Head of caudate nucleus (tissue), 42 donors: ENCODE measurements at places on chromosomes 6 and 20.

- no peak for DNase-seq
These were observed 154.6 kb upstream of the AHI1 start for GRCh38 chr6:135651964-135652755.

- no peak for DNase-seq
These were observed 148.5 kb downstream of the PHACTR3 start for GRCh38 chr20:59752704-59753460.

DNA sequence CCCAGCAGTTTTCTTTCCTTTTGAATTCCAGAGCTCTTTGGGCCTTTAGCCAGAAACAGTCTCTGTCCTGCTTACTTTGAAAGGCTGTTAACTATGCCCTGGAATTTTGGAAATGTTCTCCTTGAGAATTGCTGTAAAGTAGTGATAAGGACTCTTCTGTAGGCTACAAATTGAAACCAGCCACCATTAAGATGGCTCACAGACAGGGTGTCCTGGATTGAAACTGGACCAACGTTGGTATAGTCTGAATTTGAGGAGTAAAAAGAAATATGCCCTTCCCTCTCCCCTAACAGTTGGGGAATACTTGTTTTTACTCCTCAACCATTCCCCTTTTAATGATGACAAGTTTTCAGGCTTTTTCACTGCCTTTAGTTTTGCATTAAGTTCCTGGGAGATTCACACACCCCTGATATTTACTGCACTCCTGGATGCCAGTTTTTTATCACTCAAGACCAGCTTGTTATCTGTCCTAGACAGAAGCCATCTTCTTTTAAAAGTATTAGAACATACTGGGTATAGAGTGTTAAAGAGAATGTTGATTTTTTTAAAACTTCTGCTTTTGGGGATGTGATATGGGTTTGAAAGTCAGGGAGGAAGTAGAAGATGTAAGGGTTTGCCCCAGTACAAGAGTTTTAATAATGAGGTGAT is 21.9 kb downstream of the TOP1 start:
- DNase-seq = no peak

GRCh38 chr20:6142348-6142993 is 19.6 kb upstream of the FERMT1 start:
- peak; percentile 72 for DNase-seq

DNA sequence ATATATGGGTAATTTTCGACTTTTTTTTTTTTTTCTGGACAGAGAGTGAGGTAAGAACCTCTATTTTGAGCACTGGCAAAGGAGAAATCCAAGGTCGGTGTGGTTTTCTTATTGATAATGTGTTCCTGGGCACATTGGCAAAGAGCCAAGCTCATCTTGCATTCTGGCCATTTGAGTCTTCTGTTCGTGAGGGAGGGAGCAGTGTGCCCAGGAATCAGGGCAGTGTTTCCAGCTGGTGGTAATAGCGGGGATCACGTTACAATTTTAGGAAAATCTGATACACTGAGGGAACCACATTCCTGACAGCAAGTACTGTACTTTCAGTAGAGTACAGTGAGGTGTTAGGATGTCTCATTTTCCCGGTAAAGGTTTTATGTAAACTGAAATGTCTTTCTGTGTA is 442.3 kb upstream of the MAP3K7 start:
- no peak for DNase-seq

DNA sequence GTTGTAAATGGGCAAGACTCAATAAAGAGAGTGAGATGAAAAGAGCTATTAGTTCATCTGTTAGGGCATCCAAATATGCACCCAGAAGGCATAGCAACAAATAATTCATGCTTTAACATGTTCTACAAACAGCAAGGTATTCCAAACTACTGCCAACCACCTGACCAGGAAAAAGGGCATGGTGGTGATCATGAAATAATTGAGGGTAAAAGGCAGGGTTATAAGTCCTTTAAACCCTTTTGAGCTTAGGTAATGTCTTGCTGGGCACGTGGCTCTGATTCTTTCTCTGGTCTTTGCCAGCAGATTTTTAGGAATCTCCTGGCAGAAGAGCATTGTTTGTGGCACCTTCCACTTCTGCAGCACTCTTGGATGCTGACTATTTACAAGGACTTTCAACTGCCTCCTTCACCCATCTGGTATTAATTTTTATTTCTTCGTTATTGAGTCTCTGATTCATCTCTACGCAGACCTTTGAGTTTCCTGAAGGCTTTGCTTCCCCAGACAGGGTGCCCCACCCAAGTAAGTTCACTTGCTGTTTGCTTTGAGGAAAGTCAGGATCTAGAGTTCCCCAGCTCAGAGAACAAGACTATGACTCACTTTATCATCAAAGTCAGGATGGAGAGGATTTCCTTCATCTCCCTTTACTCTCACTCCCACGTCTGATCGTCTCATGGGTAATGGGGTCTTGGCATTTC is 83.4 kb upstream of the NEDD9 start:
- no peak for DNase-seq

DNA sequence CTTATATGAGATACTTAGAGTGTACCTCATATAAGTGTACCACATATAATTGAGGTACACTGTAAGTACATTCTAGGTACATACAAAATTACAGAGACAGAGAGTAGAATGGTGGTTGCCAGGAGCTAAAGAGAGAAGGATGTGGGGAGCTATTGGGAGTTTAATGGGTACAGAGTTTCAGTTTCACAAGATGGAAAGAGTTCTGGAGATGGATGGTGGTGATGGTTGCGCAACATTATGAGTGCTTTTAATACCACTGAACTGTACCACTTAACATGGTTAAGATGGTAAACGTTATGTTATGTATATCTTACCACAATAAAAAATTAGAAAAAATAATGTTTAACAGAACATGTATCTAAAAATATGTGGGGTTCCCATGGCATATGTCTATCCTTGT is 69.4 kb downstream of the PRND start:
- no peak for DNase-seq

DNA sequence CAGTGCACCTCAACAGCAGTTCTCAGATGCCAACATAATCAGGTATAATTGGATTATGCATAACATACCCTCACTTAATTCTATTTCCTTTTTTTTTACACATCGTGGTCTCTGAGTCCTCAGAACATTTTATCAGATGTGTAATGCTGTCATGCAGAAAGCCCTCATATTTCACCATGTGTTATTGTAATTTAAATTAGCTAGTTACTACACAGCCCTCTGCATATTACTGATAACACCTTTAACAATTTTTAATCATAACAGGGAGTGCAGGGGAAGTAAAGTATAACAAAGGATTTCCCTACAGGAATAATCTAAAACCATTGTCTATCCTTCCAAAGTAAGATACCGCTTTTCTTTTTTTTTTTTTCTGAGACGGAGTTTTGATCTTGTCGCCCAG is 91.9 kb upstream of the CCDC28A start:
- no peak for DNase-seq

GRCh38 chr6:169813969-169814368 is 62.5 kb downstream of the ERMARD start:
- DNase-seq = no peak

DNA sequence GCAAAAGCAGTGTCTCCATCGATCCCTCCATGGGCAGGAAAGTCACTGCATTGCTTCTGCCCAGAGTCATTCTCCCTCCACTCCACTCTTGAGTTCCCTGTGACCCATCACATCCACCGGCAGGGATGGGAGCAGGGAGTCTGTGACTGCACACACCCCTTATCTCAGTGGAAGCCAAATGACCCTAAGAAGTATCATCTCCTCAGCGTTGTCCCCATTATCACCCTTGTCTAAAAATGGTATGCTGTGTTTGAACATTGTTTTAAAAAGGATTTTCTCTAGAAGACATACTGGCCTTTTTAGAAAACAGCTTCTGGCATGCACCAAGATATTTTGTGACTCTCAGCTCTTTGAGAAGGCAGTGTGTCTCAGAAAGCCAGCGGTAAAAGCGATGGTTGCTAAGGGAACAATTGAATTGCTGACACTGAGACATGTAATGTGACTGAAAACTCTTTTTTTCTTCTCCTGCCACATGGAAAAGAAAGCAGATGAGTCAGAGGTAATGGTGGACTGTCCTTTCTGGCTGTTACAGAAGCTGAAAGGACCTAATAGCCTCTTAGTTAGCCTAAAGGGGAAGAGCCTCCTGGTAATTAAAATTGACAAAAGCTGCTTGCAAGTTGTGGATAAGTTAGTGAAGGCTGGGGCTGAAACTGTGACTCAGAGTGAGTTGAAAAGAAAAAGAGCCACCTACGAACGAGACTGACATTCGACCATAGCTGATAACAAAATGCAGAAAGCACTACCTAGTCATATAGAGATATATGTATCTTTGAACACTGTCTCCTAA is 120.5 kb downstream of the MAP3K7 start:
- peak; percentile 71 for DNase-seq

GRCh38 chr20:32241807-32242206 is 34.1 kb downstream of the POFUT1 start:
- DNase-seq = no peak

DNA sequence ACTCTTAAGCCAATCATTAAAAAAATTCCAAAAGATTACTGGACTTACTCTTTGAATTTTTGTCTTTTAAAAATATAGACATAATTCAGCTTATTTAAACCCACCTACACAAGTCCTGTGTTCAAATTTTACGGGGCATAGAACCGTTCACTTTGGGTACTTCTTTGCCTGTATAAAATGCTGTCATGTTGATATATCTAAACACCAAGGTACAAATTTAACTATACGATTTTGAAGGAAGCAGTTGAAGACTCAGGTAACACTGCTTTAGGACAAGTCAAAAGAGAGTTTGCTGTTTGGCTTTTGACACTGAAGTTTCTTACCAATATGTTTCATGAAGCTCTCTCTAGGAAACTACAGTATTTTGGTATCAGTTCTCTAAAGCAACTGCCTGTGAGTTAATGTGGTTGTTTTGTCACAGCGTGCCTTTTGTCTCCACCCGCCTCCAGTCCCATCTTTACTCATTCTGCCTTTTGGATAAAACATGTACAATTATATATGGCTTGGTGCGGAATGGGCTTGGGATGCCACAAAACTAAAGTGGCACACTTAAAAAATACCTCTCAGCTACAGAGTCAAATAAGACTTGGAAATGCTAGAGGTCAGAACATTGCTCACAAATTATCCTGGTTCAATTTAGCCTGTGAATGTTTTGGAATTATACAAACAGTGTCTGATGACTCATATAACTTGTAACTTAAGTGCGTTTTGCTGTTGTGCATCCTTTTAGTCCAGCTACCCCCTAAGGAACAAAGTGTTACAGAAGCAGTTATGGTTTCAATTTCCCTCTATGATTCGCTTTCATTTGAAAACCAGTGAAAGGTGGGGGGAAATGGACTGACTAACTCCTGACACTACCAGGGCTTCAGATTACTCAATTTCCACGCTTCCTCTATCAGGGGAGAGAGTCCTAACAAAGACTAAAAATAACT is 38.7 kb downstream of the RGS17 start:
- DNase-seq = no peak

DNA sequence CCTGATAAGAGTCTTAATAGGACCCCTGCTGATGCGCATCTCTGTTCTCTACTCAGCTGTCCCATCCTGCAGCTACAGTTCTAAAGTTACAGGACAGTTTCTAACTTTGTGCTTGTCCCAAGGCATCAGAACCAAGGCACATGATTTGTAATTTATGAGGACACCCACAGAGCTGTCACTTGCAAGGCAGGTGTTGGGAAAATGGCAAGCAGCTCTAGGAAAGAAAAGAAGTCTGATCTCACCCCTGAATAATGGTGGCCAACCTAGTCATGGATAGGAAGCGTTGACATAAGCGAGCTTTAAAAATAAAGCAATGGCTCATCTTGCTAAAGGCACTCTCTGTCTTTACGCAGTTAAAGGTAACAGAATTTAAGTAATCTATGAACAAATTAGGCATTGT is 127.6 kb upstream of the VGLL2 start:
- DNase-seq = no peak

DNA sequence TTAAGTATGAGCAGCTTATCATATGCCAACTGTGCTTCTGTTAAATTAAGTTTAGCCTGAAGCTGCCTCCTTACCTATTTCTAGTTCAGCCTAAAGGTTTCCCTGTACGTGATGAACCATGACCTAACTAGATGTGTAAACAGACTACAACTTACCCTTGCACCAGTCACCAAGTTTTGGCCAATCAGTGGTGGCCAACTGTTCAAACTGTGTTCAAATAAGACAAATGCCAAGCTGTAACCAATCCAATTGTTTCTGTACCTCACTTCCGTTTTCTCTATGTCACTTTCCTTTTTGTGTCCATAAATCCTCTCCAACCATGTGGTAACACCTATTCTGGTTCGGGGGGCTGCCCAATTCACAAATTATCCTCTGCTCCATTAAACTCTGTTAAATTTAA is 6.0 kb upstream of the SLC2A10 start:
- DNase-seq = no peak
